CD4-positive, alpha-beta T cell treated with Interleukin-12 subunit alpha and Interleukin-12 subunit beta, for 1 hour (primary cell): ENCODE measurements at places on chromosomes 6 and 20.

- no peak for DNase-seq
Measured at GRCh38 chr20:46828471-46828870, 66.2 kb upstream of the EYA2 start.

DNA sequence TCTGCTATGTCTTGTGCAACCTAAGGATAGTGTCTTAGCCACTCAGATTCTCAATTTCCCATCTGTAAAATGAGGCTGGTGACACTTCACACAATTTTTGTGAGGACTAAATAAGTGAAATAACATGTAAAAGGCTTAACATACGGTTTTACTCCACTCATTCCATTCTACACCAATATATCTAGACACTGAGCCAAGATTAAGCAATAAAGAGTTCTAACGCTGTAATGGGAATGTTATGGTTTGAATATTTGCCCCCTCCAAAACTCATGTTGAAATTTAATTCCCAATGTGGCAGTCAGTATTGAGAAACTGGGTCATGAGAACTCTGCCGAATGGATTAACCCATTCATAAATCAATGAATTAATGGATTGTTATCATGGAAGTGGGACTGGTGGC, 301.0 kb downstream of the HACE1 start:
- no peak for DNase-seq

DNA sequence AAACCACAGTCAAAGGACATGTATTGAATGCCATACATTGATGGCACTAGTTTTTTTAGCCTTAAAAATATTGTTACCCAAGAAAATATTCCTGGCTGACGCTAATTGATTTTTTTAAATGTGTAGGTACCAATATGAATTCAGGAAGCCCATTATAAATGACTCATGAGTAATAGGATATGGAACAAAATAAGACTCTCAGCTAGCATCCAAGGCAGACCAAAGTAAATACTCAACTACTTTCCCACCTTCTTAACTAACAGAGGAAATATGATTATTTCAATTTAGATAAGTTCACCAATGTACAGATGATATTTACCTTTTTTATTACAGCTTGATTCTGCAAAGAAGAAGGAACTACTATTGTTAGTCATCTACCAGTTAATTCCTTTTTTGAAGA, 43.2 kb upstream of the TXNDC5 start:
- no peak for DNase-seq

- no peak for DNase-seq
Measured at GRCh38 chr20:3456648-3457047, 14.2 kb upstream of the ATRN start.

DNA sequence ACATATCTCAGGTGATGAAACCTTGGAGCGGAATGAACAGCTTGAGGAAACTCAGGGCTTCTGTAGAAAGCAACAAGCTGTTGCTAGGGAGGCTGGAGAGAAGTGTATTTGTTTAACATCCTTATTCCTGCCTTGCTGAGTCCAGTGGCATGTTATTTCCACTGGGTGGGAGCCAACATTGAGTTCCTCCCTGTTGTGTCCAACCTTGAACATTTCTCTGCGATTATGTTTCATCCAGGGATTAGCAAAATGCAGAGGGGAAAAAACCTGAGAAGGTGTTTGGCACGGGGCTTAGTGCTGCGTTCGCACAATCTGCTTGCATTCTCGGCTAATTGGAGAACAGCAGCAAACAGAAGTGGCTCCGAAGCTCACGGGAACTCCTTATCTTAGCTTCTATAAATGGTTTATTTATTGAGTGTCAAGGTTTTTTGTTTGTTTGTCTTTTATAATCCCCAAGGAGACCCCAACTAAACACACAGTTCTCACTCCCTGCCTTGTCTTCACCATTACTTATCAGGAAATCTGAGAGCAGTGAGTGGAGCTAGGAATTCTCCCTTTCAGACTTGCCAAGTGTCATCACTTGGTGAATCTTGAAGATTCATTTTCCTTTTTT, 412.8 kb downstream of the CDC5L start:
- no peak for DNase-seq

- DNase-seq: peak; percentile 29
Measured at GRCh38 chr6:141988954-141989705, 143.6 kb upstream of the GJE1 start.

DNA sequence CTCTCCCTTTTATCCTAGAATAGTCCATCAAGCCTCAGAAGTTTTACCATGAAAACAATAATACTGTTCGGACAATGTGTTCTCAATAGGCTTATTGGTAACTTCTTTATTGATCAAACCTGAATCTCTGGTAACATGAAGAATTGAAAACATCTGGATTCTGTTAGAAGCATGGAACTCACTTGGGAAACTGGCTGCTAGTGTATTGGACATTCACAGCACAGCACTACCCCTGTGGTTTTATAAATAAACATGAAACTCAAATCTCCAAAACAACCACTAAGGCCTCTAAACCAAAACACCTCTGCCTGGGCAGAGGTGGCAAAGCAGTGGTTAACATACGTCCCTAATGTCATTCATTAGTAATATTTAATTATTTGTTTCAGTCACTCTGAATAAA, 157.6 kb upstream of the KCNQ5 start:
- no peak for DNase-seq

GRCh38 chr6:34391473-34391785, 1.0 kb downstream of the NUDT3 start:
- no peak for DNase-seq

- no peak for DNase-seq
Measured at GRCh38 chr6:88165844-88166492, at the start of gene CNR1. Gene CNR1, minus strand, starts transcription at chr6:88166347. Its CDS starts 21,073 bp downstream, at chr6:88145274.

DNA sequence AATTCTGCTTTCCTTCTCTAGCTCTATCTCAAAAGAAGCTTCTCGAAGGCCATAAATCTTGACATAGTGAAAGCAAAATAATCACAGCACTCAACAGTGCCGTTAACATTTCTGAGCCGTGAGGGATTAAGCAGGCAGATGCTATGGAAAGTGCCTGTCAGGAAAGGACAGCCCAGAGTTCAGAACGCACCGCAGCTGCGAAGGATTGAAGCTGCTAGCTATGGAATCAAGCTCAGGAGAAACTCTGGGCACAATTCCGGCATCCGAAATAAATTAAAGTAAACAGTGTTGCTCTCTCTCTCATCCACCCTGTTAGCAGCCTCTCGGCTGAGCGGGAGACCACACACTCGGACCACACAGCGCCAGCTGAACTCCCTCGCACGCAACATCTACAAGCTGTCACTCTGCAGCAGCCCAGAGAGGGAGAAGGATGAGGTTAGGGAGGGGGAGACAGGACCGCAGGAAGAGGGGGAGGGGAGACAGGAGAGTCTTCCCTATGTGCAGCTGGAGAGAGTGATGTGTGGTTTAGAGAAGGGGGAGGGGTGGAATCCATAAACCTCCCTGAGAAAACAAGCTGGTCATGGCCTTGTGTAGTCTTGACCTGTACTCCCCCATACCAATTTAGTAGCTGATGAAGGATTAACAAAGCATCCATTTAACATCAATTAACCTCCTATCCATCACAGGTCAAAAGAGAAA, 9.0 kb downstream of the EXOC2 start:
- no peak for DNase-seq

- no peak for DNase-seq
Measured at GRCh38 chr20:944774-945410, 28.8 kb upstream of the ANGPT4 start.

DNA sequence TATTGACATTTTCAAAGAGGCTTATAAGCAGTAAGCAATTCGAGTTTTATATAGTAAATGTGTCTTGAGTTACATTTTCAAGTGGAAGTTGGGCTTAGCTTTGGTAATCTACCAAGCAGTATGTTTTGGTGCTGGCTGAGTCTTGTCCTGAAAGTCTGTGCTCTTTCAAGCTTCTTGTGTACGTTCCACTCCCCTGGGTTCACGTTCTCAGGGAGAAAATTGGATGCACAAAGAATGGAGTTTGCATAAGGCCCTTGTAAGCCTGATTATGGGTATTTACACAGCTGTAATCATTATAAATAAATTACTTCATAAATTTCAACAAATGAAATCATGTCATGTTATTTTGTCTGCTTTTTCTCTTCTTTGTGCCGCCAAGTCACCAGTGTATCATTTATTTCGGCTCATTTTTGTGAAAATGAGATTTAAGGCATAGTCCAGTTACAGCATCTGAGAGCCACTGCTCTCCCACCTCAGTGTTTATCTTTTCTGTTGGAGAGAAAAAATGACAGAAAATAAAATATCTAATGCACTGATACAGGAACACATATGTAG, 262.5 kb downstream of the BTBD3 start:
- no peak for DNase-seq

DNA sequence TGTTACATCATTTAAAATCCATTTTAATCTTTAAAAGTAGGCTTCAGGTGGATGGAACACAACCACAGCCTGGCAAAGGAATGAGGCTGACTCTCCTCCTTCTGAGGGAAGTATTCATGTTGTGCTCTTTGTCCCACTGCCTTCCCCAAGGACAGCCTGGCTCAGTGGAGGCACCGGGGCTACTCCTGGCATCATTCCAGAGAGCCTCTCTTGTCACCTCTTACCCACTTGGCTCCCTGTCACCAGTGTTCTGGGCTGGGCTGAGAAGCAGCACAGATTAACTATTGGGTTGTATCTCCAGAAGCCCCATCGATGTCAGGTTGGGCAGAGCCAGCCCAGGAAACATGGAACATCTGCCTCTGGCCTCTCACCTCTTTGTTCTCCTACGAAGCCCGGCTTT, 10.7 kb upstream of the TP53INP2 start:
- DNase-seq: no peak

DNA sequence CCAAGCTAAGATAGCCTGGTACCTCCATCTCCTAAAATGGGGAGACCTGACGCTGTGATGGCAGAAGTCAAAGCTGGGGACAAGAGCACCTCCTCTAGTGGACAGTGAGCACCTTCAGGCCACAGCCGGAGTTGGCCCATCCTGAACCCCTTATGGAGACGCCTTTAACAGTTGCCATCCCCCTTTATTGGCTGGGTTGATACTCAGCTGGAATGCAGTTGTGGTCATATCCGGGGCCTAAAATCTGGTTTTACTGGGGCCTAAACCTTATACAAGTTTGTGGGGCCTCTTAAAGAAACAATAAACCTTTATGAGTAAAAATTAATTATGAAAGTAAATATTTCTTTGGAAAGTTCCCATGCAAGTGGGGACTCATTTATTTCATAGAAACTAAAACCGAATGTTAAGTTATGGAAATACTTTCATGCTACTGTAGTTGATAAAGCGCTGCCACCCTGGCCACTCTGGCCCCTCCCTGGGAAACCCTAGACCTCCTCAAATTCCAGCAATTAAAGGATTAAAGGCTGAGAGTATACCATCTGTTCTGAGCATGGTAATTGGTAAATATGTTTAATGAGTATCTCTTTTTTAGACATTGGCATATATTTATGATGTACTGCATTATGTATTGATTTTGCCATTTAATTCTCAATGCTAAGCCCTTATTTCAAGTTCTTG, 95.1 kb upstream of the SASH1 start:
- no peak for DNase-seq

DNA sequence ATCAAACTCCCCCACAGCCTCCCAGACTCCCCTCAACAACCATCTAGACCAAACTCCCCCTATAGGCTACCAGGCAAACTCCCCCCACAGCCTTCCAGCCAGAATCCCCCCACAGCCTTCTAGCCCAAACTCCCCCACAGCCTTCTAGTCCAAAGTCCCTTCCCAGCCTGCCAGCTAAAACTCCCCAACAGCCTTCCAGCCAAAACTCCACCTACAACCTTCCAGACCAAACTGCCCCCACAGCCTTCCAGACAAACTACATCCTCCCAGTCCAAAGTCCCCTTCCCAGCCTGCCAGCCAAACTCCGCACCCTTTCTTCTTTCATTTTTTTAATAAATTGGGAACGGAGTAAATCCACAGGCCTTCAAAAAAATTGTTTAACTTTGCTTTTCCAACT, 37.4 kb upstream of the SYNDIG1 start:
- DNase-seq: no peak

DNA sequence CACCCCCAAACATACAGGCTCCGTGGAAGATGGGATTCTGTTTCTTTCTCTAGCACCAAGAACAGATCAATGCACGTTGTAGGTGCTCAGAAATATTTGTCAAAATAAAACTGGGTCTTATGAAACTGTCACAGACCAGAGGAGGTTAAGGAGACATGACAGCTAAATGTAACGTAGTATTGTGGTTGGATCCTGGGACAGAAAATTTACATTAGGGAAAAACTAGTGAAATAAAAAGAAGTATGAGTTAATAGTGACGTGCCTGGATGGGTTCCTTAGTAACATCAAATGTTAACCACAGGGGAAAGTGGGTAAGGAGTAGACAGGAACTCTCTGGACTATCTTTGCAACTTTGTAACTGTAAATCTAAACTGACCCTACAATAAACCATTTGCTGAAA, 31.5 kb downstream of the NOL4L start:
- DNase-seq: no peak

DNA sequence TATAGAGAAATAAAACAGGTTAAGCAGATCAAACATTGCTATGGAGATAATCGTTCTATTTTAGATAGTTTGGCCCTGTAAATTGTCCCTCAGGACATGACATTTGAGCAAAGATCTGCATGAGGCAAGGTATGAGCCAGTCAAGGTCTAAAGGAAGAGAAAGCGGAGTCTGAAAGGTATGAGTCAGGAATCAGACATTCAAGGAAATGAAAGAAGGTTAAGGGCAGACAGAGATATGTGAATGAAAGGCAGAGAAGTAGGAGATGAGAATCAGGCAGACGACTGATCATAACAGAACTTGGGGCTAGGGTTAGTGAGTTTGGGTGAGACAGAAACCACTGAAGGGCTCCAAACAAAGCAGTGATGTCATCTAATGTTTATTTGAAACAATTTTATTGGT, 775.8 kb downstream of the MAFB start:
- no peak for DNase-seq

- DNase-seq: no peak
Measured at GRCh38 chr6:3697609-3698008, 53.9 kb downstream of the PXDC1 start.

GRCh38 chr6:2072453-2072852, 173.0 kb downstream of the GMDS start:
- no peak for DNase-seq

DNA sequence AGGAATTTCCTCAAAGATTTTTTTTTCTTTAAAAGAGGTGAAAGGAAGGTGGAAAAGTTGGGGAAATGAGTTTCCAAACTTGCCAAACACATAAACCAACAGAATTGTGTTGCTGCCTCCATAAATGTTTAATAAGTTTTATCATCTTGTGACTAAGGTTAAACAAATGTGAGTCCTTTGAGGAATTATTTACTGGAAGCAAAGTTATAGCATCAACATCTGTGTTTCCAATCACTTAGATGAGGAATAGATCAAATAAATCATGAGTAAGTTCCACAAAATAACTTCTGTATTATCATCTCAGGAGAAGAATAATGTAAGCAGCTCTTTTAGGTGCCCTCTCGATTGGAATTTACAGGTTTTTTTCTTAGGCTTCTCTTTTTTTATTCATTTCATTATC, 20.5 kb downstream of the TSHZ2 start:
- no peak for DNase-seq

DNA sequence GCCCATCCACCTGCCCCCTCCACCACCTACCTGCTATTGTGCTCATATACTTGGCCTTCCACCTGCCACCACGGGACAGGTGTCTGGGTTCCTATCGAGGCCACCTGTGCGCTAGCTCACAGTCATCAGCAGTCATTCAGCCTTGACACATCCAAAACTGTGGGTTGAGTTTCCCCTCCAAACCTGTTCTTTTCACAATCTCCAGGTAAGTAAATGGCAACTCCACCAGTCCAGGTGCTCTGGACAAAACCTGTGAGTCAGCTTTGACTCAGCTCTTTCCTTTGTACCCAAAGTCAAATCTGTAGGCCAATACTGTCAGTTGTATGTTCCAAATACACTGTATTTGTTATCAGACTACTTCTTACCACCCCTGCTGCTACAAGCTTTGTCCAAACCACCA, 52.6 kb downstream of the SPTLC3 start:
- no peak for DNase-seq

- no peak for DNase-seq
Measured at GRCh38 chr6:105608711-105609374, 206.0 kb upstream of the PREP start.

- DNase-seq: no peak
Measured at GRCh38 chr20:4036351-4036750, 21.0 kb upstream of the RNF24 start.
